Vagina (tissue), 2 donors: ENCODE measurements at places on chromosomes 13 and 19.

- no peak for DNase-seq
Observed at GRCh38 chr13:39847336-39847735, 191.9 kb downstream of the COG6 start.

- no peak for DNase-seq
Observed at GRCh38 chr13:109412283-109412901, 374.0 kb downstream of the IRS2 start.

DNA sequence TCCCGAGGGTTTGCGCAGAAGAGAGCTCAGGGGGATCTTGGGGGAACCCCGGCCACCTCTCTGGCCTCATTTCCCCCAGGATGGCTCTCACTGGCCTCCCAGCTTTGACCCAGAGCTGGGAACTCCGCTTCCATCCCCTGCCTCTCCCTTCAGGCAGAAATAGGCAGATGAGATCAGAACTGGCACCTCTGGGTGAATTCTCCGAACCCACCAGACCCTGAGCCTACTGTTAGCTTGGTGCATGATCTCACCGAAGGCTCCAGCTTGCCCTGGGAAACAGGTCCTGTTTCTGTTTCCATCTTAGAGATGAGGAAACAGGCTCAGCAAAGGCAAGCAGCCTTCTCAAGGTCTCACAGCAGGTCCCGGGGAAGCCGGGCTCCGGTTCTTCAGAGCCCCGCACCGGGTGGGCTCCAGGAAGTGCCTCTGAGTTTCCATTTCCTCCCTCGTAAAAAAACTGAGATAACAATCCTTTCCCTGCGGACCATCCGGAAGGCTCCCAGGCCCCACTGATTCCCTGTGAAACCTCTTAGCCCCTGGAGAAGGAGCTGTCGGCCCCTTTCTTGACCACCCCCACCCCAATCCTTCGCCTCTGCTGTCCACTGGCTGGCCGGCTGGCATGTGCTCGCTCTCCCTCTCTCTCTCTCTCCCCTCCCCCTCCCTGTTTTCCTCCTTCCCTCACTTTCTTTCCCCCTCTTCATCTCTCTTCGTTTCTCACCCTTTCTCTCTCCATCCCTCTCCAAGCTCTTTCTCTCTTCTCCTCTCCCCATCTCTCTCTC lies 2.1 kb downstream of the NECTIN2 start:
- no peak for DNase-seq

DNA sequence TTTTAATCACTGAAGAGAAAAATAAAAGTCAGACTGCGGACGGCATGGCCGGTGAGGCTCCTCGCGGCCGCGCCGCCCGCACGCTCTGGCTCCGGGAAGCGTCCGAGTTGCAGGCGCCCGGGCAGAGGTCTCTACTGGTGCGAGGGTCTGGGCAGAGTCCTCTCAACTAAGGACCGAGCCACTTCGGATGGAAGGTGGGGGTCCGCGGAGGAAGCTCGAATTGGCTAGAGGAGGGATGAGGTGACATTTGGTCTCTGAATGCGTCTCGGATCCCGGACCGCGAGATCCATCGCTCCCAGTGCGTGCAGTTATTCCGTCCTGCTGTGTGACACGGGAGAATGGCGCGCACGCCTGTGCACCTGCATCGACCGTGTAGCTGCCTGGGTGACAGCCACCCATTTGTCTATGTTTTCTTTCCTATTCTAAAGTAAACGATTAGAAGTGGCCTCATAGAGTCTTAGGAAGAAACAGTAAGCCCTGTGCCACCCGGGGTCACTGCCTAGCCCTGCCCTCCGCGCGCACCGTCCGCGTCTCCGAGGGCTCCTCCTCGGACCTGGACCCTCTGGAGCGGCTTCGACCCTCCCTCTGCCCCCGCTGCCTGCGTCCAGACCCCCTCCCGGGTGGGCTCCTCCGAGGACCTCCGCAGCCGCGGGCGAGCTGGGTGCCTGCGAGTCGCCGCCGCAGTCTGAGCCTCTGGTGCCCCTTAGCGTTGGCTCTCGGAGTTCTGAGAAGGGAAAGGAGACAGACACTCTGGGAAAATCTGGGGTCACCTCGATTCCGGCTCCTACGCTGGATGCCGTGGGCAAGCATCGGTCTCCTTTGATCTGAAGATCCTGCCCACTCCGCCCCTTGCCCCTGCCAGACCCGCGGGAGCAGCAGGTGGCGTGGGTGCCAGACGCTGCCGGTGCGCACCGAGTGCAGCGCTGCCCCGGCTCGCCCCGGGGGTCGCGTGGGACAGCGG lies 347.4 kb downstream of the LIG4 start:
- DNase-seq = no peak
